DMS53 (cell line): ENCODE measurements at places on chromosomes 2 and 18.

DNA sequence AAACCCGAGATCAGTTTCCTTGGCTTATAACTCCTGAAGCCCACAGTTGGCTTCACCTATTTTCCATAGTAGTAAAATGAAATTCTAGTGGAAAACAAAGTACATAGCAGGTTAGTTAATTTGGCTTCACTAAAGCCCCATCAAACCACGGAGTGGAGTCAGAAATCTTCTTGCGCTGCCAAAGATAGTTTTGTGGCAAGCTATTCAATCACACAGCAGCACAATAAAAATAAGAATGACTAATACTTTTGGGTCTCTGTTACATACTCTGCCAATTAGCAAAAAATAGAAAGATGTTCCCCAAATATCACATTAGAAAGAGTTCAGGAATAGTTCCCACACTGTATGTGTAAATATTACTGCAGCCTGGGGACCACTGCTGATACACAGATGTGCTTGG lies 175.2 kb upstream of the NOL4 start:
- DNase-seq: no peak

DNA sequence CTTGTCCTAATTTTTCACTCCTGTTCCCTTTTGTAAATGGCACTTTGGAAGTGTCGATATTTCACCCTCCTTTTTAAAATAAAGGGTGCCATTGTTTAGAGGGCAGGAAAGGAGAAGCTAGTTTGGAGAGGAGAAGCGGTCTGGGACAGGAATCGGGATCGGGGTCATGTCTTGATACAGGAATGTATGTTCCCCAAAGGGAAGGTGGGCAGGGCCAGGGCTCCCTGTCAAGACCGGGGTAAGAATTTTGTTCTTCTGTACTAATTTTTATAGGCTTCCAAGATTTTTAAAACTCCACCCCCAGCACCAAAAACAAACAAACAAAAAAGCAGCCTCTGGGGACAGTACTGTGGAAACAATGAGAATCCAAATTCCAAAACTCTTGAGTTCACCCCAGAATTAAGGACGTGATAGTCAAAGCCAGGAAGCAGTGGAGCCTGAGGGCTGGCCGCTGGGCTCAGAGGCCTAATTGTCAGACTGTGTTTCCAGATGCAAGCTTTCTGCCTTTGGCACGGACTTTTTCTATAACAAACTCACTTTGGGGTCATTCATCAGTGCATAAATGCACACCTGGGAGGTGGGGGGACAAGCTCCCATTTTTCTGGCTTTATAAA lies 250.4 kb upstream of the SIX2 start:
- DNase-seq: peak; percentile 45

GRCh38 chr2:61705625-61706024 lies 148.2 kb downstream of the FAM161A start:
- no peak for DNase-seq

GRCh38 chr2:19226871-19227270 lies 131.6 kb downstream of the OSR1 start:
- no peak for DNase-seq

- no peak for DNase-seq
Observed at GRCh38 chr2:220664272-220665107, 907.6 kb downstream of the EPHA4 start.

- DNase-seq: peak; percentile 88
Observed at GRCh38 chr2:209425471-209426071, 1.7 kb downstream of the MAP2 start.

GRCh38 chr2:114089636-114090319 lies 199.9 kb downstream of the ACTR3 start:
- DNase-seq: no peak

DNA sequence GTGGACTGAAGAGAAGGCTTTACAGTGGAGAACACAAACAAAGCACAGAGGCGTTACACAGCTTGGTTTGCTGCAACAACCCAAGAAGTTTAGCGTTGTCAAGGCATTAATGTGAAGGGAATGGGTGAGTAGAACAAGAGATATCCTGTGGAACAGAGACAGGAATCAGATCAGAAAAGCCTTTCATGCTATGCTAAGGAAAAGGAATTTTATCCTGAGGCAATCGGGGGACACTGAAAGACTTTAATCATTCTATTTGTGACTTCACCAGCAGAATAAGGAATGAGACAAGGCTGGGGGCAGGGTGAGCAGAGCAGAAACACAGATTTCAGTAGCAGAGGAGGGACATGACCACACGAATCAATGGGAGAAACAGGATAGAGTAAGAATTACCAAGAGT lies 600.7 kb downstream of the IRS1 start:
- DNase-seq: no peak

DNA sequence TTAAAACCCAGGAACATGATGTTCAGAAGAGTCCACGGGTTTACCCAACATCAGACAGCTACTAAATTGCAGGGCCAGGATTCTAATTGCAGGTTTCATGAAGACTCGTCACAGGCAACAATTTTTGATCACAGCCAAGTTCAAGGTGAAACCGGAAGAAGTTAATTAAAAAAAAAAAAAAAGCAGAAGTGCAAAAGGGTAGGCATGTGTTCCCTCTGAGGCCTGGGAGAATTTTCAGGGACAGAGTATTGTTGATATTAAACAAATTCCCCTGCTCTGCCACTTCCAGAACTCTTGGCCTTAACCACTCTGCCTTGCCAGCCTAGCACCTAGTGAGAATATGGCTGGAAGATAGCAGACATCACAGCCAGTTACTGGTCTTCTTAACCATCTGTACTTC lies 99.4 kb upstream of the TRIB2 start:
- DNase-seq: no peak

DNA sequence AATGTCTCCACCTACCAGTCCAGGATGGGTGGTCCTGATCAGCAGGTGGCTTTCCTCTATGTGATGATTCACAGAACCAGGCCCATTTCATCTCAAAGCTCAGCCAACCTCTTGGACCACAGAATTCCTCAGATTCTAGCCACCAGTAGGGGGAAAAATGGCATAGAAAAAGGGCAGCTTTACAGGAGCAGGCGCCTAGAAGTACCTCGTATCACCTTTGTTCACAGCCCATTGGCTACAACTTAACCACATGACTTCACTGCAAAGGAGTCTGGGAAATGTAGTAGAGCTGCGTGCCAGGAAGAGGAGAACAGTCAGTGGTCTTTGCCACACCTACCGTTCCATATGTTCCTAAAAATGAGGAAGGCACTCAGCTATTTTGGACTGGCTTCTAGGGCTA lies 62.8 kb upstream of the DTNA start:
- DNase-seq: peak; percentile 30

DNA sequence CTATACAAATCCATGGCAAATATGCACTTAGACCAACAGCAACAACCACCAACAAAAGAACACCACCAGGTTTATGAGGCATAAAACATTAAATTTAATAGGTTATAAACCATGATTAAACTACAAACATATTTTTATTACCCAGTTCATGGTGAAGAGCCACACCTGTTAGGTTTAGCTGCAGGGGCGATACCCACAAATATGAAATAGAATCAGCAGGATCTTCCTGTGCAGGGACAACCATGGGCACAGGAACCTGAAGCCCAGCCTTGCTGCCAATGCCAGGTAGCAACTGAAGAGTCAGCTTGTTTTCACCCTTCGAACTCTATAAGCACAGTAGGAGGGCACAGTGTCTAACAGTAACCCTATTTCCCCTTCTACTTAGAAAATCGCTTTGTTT lies 675.0 kb downstream of the SATB2 start:
- DNase-seq: no peak

DNA sequence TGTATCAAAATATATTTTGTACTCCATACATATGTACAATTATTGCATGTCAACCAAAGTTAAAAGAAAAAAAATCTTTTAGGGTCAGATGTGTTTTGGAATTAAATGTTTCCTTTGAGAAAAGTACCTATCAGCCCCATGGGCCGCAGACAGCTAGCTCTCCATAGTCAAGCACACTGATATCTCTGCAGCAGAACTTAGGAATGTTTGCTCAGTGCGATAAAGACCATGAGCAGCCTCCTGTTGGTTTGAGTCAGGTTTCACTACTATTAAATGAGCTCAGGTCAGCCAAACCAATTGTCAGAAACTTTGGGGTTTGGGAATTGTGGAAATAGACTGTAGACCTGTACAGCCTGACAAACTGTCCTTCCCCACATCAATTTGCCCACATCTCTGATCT lies 33.7 kb downstream of the LCT start:
- no peak for DNase-seq

DNA sequence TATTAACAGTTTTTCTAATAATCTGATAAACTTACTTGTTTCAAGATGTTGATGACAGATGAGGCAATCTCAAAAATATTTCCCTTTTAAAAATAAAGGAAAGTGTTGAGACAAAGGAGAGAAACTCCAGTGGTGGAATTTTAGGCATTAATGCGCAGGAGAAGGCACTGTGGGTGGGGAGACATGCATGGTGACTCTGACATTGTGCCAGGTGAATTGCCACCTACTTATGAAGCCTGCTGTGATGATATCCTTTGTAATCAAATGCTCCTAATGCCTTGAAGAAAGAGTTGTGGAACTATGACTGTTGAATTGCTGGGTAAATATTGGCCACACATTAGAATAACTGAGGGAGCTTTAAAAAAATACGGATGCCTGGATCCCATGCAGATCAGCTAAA lies 101.4 kb downstream of the PLA2R1 start:
- DNase-seq: peak; percentile 33

GRCh38 chr2:102284611-102285010 lies 26.8 kb upstream of the IL1RL1 start:
- DNase-seq: no peak

DNA sequence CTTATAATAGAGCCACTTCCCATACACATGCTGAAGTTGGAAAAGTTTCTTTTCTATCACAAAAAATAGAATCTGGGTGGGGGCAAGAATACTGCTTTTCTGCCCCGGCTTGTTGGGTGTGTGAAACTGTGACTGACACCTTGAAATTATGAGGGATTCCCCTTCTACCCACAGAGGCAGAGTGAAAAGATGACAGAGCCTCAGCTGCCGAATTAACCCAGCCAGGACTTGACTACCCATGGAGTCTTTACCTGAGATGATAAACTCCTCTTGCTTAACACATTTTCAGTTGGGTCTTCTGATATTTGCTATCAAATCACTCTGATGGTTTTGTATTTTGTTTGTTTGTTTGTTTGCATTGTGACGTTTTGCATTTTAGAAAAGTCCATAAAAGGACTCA lies 66.0 kb upstream of the PMAIP1 start:
- no peak for DNase-seq

DNA sequence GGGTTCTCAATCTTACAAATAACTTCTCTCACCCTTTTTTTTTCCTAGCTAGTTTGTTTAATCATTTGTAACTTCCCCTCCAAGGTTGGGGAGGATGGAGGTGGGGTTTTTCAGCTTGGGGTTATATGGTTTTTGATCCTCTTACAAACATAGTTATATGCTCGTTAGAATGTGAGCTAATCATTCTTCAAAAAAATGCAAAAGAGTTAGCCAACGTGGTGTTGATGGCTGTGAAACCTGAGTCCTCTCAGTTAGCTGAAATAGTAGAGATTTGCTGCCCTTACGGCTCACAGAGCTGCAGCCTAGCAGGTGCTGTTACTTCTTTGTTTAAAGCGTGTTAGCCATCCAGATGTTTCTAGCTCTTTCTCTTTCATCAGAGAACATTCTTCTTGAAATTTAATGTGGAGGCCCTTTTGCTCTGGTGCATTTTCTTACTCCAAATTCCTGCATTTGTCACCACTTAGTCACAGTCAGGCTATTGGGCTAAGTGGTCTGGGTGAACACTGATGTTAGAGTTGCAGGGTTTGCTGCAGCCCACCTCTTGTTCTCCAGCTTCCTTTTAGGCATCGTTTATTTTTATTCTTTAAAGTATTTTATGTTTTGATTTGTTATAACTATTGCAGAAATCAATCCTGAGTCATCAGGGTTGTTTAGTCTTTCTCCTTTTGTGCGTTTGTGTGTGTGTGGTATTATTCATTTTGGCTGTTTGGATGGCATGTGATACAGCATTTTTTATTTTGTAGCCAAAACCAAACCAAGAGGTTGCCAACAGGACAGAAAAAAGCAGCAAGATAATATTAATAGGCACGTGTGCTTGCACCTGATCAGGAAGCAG lies 41.1 kb downstream of the LIMS1 start:
- no peak for DNase-seq

GRCh38 chr2:240724431-240724830 lies 32.8 kb downstream of the AQP12A start:
- DNase-seq: no peak

DNA sequence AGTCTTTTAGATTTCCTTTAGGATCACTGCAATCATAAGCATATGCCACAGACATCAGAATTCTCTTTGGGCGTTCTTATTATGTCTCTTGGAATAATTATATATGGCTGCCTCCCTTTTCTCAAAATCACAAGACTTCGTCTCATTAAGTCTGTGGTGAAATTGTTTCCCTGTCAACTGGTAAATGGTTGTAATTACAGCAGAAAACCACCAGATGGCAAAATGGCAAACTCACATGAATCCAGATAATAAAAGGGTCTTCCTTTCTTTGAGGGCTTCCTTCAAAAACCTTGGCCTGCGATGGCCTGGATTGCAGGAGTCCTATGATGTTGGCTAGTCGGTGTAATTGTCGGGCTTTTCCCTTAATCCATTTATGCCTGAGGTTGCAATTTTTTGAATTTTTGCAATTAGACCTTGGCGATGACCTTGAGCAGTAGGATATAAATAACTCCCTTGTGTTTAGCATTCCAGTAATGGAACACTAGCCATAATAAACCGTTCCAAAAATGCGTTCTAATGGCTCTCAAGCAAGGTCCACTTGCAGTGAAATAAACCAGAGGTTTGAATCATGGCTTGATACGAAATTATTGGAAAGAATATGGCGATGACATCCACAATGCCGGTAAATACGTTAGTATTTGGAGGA lies 656.4 kb downstream of the MBD2 start:
- peak; percentile 71 for DNase-seq

GRCh38 chr2:168182550-168183249 lies 64.7 kb downstream of the STK39 start:
- DNase-seq: no peak

- no peak for DNase-seq
Observed at GRCh38 chr2:109348671-109349502, 219.9 kb downstream of the SH3RF3 start.

GRCh38 chr2:217158928-217159327 lies 299.1 kb upstream of the TNP1 start:
- DNase-seq: no peak

GRCh38 chr2:236177604-236177966 lies 9.4 kb upstream of the GBX2 start:
- peak; percentile 64 for DNase-seq

DNA sequence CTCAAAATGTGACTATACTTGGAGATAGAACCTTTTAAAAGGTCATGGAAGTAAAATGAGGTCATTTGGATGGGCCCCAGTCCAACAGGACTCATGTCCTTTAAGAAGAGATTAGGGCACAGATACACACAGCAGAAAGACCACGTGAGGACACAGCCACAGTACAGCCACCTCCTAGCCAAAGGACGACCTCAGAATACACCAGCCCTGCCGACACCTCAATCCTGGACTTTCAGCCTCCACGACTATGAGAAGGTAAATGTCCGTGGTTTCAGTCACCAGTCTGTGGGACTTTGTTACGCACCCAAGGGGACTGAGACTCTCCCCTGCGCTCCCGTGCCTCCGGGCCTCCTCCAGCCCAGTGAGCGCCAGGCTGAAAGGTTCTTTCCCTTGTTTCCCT lies 30.2 kb upstream of the HPCAL1 start:
- DNase-seq: no peak
